ENCODE measurements at places on chromosomes 6 and 20. TPM values are rescaled to one million over a fixed set of nuclear protein-coding genes. Genes with fewer than 3 reads are reported as not detected.

Gene ME1
- total RNA-seq = 0.34 TPM

Gene HFE
- 0.89 TPM for total RNA-seq

Gene ASIP
- not detected for total RNA-seq

Gene GUCA1A
- not detected for total RNA-seq

Gene NT5E
- total RNA-seq = 12.9 TPM

Gene TSPO2
- not detected for total RNA-seq

Gene KCNQ2
- total RNA-seq = not detected

Gene KAT14
- total RNA-seq = 21.6 TPM

Gene BPIFB1
- total RNA-seq = not detected

Gene RCAN2
- 0.55 TPM for total RNA-seq

Gene TRIM31
- total RNA-seq = not detected

Gene FAM217A
- not detected for total RNA-seq

Gene VSX1
- total RNA-seq = not detected

Gene TNF
- total RNA-seq = 162 TPM

Gene KIF6
- 0.23 TPM for total RNA-seq

Gene PAK5
- not detected for total RNA-seq

Gene C6orf52
- total RNA-seq = 5.7 TPM

Gene NTSR1
- total RNA-seq = not detected

Gene SRSF12
- 0.82 TPM for total RNA-seq
